A172 (cell line): ENCODE measurements at places on chromosomes 12 and 14. TPM values are rescaled to one million over a fixed set of nuclear protein-coding genes. Genes with fewer than 3 reads are reported as not detected.

ADAMTS20 gene
- total RNA-seq, result 0.22 TPM in 1 of 2 replicates, not detected in the other

ACSS3 gene
- not detected in 2 replicates for total RNA-seq

AICDA gene
- total RNA-seq, result not detected in 2 replicates

TXNDC16 gene
- 4.5 and 5.4 TPM in 2 replicates for total RNA-seq

TAS2R46 gene
- total RNA-seq, result 0.60 TPM in 1 of 2 replicates, not detected in the other

ALX1 gene
- not detected in 2 replicates for total RNA-seq

ATF7IP gene
- 26.4 and 30.0 TPM in 2 replicates for total RNA-seq

ACIN1 gene
- total RNA-seq, result 53.6 and 58.8 TPM in 2 replicates

VWF gene
- total RNA-seq, result 0.31 and 0.36 TPM in 2 replicates

GRCh38 chr12:132053338-132054330 lies 90.5 kb downstream of the DDX51 start:
- DNase-seq, result no peak

- DNase-seq, result no peak
Observed at GRCh38 chr14:29897181-29897580, 30.5 kb downstream of the PRKD1 start.

DNA sequence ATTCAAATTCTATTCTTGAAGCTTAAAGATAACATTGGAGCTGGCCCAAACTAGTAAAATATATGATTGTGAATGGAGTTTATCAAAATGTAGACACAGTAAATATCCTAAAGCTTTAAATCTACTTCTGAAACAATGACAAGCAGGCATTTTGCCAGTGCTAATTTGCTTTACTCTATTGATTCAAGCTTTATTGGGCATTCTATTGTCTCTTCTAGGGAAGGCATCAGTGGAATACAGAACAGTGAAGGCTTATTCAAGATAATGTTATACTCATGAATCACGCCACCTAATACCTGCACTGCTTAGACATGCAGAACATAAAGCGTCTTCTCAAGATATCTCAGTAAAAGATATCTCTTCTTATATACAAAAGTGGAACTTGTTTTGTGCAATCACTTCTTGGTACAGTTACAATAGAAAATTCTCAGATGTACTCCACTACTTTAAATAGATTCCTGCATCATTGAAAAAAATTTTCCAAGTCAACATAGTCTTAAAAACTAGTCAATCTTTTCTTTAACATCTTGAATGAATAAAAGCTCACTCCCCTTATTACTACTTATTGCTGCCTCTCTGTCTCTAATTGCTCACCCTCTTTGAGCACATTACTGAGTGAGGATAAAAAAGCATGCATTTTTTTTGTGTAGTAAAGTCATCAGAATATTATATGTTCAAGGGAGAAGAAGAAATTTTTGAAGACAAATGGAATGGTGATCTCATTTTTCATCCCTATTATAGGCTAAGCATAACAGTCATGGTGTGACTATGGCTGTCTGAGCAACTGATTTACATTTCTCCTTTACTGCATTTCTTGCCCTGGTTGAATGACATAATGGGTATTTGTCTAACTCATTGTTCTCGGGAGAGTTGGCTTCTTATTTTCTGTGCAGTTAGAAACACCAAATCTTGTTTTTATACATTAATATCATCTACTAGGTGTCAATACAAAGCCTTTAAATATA lies 98.0 kb upstream of the E2F7 start:
- no peak for DNase-seq

GRCh38 chr12:57138526-57139272 lies 8.7 kb downstream of the LRP1-AS start:
- no peak for DNase-seq

GRCh38 chr14:75138492-75138891 lies 11.6 kb upstream of the NEK9 start:
- DNase-seq, result no peak

- DNase-seq, result no peak
Observed at GRCh38 chr12:80491166-80491565, 47.1 kb downstream of the PTPRQ start.

DNA sequence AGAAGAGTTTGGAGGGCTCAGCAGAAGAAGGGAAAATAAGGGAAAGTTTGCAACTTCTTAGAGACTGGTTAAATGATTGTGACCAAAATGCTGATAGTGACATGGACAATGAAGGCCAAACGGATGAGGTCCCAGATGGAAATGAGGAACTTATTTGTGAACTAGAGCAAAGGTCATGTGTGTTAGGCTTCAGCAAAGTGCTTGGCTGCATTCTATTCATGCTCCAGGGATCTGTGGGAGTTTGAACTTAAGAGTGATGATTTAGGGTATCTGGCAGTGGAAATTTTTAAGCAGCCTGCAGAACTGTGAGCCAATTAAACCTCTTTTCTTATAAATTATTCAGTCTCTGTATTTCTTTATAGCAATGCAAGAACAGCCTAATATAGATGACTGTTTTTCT lies 88.9 kb upstream of the ARHGAP5 start:
- DNase-seq, result no peak

GRCh38 chr14:38526826-38527501 lies 271.1 kb upstream of the CLEC14A start:
- no peak for DNase-seq

GRCh38 chr14:41817626-41818025 lies 210.9 kb downstream of the LRFN5 start:
- DNase-seq, result no peak

DNA sequence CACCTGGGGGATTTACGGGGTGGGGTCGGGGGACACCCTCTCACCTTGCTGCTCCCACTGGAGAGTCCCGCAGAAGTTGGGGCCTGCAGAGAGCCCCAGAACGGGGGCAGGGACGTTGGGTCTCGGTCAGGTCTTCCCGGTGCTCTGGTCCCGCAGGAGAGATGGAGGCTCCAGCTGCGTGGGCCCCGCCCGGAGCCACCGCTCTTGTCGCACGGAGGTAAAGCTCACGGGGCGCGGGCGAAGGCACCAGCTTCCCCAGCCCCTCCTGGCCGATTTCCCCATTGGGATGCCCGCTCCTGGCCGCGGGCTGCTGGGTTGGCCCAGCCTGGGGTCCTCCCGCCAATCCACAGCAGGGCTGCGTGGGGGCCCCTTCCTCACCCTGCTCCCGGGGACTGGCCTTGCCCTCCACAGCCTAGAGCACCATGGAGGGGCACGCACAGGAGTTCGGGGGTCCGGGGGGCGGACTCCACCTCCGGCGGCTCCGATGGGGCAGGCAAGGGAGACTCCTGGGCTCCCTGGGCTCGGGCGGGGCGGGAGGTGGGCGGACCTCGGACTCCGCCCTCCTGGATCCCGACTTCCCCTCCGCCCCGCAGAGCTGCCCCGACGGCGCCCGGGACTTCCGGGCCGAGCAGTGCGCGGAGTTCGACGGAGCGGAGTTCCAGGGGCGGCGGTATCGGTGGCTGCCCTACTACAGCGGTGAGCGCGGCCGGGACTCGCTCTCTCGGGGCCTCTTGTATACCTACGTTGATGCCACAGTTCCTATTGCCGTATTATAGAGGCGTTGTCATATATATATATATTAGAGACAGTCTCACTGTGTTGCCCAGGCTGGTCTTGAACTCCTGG lies 8.4 kb downstream of the PAPLN start:
- DNase-seq, result no peak

DNA sequence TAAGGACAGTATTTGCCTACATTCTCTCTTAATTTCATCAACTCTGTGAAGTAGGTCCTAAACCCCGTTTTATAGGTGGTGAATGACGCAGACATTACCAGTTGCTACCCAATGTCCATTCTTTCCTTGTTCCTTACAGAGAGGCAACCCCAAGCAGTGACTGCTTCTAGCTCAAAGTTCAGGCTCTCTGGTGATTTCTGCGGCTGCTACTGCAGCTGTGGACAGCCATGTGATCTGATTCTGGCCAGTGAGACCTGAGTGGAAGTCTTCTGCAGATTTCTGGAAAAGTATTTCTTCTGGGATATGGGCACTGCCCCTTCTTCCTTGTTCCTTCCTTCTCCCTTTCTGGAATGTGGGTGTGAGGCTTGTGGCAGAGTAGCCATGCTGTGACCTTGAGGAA lies 82.9 kb downstream of the ARF6 start:
- peak; percentile 26 for DNase-seq

GRCh38 chr14:61179061-61179690 lies 102.0 kb downstream of the TMEM30B start:
- peak; percentile 62 for DNase-seq

GRCh38 chr14:28577711-28578131 lies 188.9 kb upstream of the FOXG1 start:
- peak; percentile 28 for DNase-seq

- DNase-seq, result no peak
Observed at GRCh38 chr12:31003861-31004640, 69.6 kb upstream of the DDX11 start.

GRCh38 chr12:4107436-4107878 lies 166.1 kb upstream of the CCND2 start:
- DNase-seq, result peak; percentile 23

DNA sequence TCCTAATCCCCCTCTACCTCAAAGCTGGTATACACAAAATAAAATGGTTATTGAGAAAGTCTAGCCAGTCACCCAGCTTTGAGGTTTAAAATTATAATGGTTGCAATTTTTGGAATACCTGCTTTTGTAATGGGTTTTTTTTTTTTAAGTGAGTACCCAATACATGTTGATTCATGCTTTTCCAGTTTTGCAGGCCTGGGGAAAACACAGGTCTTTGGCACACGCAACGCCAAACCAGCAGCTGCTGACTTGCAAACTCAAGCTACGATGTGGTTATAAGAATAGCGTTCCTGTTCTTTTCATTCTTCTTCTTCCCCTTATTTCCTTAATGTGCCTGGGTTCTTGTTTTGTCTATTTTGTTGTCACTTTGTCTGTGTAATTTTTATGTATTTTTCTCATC lies 233.0 kb downstream of the EGLN3 start:
- no peak for DNase-seq

DNA sequence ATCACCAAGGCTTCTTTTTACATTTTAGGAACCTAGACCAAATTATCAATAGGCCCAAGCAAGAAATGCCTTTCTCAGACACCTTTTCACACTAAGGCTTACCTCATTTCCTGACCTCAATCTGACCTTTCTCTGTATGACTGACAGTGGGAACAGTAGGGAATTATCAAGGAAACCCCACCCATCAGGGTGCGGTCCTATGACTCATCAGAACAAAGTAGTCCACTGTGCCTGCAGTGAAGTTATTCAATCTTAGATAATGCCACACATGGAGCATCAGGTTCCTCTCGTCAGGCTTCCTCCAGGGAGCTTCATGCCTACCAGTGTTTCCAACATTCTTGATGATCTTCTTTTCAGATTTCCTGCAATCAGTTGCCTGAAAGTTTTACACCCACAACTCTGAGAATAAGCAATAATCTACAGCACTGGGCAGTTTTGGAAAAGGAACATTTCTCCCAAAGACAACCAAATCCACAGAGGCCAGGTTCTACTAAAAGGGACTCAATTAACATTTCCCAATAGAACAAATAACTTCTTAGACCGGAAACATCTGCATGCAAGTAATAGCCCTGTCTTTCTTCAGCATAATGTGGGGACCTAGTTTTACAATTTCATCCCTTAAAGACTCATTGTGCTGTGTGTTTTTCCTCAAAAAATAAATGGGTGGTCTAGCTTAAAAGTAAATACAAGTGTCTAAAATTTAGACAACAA lies 35.9 kb upstream of the TMTC2 start:
- peak; percentile 95 for DNase-seq

GRCh38 chr12:18923721-18924120 lies 185.8 kb downstream of the CAPZA3 start:
- DNase-seq, result no peak

GRCh38 chr12:69290545-69291277 lies 51.3 kb downstream of the CPSF6 start:
- DNase-seq, result peak; percentile 80

- DNase-seq, result no peak
Observed at GRCh38 chr14:100880271-100881101, 23.0 kb downstream of the RTL1 start.

DNA sequence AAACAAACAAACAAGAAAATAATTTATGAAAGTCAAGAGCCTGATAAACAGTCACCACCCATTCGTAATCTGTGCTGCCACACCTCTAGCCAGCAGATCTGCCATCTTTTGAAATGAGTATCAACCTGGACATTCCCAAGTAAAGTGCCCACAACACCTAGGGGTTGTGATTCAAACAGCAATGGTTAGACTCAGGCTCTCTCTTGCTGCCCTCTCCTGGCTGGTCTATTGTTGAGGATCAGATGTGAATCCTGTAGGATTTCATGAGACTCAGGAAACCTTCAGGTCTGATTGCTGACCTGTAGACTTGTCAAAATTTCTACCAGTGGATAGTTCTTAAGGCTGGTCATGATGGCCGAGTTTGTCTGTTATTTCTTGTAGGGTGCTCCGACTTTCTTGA lies 26.8 kb downstream of the DGLUCY start:
- DNase-seq, result no peak

- no peak for DNase-seq
Observed at GRCh38 chr12:78866518-78866917, 1.9 kb downstream of the SYT1 start.

- DNase-seq, result no peak
Observed at GRCh38 chr12:99213047-99213446, 434.5 kb upstream of the GARIN6 start.

- no peak for DNase-seq
Observed at GRCh38 chr14:63938198-63939005, 85.6 kb downstream of the SYNE2 start.

GRCh38 chr14:73240816-73241480 lies 3.6 kb downstream of the PAPLN start:
- no peak for DNase-seq
